ENCODE measurements at places on chromosomes 6 and 20.
A peak's percentile ranks its signal among the peaks of the same experiment; 100 is the strongest.

- DNase-seq: no peak
These were observed 780 bp upstream of the TAF4 start for GRCh38 chr20:62066339-62066982.

DNA sequence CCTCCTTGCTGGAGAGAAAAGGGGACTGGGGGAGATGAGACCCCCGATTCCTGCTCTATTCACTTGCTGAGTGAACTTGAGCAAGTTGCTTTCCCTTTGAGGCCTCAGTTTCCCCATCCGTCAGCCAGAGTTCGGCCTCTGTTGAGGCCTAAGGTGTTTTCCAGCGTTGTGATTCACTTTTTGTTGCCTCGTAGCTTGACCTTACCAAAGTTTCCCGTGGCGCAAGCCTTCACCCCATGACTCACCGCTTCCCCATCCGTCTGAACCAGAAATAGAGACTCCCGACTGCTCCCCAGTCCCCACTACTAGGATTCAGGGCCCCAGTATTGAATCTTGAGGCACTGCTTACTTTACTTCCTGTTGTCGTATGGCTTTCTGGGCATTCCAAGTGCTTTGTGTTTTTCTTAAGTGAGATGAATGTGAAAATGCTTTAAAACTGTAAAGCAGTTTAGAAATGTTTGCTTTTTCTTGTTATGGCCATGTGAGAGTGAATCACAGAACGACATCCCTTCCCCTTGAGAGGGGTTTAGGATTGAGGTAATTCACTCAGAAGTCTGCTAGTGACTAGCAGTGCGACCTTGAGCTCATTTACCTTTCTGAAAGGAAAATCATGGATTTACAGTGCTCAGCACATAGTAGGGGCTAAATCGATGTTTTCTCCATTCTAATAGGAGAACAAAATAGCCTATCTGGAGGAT lies 1.2 kb downstream of the CHMP4B start:
- DNase-seq: peak; percentile 81

- no peak for DNase-seq
These were observed 526.6 kb upstream of the JARID2 start for GRCh38 chr6:14719270-14719669.

DNA sequence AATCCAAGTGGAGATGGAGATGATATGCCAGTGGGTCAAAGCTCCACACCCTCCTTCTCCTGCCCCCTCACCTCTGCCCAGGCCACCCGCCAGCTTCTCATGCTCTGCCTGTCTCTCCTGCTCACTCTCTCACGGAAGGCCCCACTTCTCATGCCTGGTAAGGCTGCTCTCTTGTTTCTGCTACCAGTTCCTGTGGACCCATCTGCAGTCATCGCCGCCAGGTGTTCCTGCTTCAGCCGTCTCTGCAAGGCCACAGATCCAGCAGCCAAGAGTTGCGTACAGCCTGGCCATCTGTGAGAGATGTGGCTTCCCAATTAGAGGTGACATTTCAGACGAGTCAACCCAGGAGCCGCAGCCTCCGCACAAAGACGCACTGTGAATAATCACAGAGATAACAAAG lies 40.8 kb upstream of the NXT1 start:
- no peak for DNase-seq

DNA sequence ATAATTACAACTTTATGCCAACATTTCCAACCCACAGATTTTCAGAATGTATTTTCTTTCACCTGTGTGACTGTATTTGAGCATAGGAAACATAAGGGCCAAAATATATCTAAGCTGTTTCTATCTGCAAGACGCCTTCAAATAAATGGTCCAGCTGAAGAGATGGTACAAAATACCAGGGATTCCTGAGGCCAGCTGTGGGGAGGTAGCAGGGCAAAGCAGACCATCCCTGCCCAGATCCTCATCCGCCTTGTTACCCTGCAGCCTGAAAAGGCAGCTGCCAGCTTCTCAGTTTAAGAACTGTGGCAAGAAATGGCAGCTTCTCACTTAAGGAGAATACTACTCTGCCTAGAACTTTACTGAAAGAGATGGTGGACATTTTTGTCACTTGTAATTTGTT lies 143.3 kb downstream of the KHDC1L start:
- no peak for DNase-seq

DNA sequence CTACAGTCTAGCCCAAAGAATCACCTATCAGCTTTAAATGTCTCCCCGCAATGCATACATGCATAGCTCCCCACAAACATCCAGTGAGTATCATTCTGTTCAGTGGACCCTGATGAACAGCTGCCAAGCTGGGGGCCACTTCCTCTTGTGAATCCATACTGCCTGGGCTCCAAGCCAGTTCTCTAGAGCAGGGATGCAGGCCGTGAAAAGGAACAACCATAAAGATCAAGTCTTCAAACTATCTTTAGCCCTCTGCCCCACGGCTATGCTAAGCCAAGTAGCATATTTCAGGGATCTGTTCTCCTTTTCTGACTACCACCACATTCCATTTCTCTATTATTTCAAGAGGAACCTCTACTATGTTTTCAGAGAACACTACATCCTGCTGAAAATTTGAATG lies 191.7 kb upstream of the BTBD3 start:
- no peak for DNase-seq

Measured in AG08395 (cell line).